ENCODE measurements at places on chromosomes 5 and 9. TPM values are rescaled to one million over a fixed set of nuclear protein-coding genes. Genes with fewer than 3 reads are reported as not detected.

Gene CCDC171
- 6.1 TPM for polyA plus RNA-seq

Gene TUSC1
- polyA plus RNA-seq = 17.4 TPM

Gene AJM1
- polyA plus RNA-seq = 1.6 TPM

Gene GNA14
- polyA plus RNA-seq = 13.6 TPM

DNA sequence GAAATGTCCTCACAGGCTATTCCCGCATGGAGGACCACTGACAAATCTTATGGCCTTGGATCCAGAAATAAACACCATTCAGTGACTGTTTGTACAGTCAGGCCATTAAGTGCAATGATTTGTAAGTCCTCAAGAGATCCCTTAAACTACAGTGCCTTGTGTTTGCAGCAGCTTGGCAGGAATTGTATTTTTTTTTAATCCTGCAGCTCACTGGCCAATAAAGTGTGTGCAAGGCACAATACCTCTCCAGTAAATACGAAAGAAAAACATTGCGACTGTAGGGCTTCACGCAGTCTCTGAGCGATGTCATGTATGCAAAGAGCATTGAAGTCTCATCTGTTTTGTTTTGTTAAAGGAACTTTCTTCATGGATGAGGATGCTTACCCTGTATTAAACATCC, 74.2 kb upstream of the TUSC1 start:
- DNase-seq = peak; percentile 14

GRCh38 chr9:34591248-34591916, 1.9 kb upstream of the CNTFR start:
- no peak for DNase-seq

DNA sequence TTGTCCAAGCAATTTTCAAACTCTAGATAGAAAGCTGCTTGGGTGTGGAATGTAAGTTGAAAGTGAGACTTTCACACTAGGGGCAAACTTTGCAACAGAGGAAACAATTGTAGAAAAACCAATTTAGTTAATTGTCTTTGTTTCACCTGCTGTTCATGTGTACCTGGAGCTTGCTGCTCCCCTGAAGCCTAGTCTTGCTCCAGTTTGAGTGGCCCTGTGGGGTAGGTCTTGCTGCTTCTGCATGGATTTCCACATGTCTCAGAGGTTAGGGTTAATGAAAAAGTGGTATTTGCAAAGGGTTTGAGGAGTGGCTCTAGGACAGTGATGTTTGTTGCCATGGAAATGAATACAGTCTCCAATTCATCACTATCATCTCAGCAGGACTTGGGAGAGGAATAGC, 182.2 kb downstream of the FSTL4 start:
- DNase-seq = no peak

GRCh38 chr9:134783699-134784039, 96.9 kb upstream of the FCN2 start:
- DNase-seq = no peak

GRCh38 chr5:45687701-45688100, 8.5 kb downstream of the HCN1 start:
- no peak for DNase-seq

DNA sequence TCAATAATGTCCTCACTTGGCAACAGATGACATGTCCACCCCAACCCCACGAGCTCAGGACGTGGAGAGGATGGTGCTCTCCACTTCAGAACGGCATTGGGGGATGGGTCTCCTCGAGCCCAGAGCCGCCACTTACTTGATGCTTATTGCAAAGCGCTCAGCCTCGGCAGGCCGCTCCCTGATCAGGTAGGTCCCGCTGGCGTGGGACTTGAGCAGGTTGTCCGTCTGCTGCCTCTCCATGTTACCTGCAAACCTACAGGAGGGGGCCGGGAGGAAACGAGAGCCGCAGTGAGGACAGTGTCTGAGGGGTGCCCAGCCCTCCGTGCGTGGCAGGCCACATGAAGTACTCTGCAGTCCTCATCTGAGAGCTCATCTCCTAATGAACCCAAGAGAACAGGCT, 36.6 kb upstream of the SARDH start:
- no peak for DNase-seq

GRCh38 chr5:153879596-153879995, 159.1 kb downstream of the FAM114A2 start:
- DNase-seq = no peak
